ENCODE measurements at places on chromosomes 12 and 14. TPM values are rescaled to one million over a fixed set of nuclear protein-coding genes. Genes with fewer than 3 reads are reported as not detected.

GRCh38 chr12:69298133-69298532, 50.0 kb upstream of the LYZ start:
- no peak for DNase-seq

GRCh38 chr12:95474660-95474958, 657 bp downstream of the METAP2 start:
- DNase-seq, result peak; percentile 7

- DNase-seq, result peak; percentile 18
Observed at GRCh38 chr14:75283833-75284563, 5.4 kb downstream of the FOS start.

The B4GALNT3 gene
- 1.8 TPM for total RNA-seq

The NXPH4 gene
- 0.54 TPM for total RNA-seq

The TMEM106C gene
- 305 TPM for total RNA-seq

- no peak for DNase-seq
Observed at GRCh38 chr12:118188690-118189371, 52.9 kb downstream of the PEBP1 start.

DNA sequence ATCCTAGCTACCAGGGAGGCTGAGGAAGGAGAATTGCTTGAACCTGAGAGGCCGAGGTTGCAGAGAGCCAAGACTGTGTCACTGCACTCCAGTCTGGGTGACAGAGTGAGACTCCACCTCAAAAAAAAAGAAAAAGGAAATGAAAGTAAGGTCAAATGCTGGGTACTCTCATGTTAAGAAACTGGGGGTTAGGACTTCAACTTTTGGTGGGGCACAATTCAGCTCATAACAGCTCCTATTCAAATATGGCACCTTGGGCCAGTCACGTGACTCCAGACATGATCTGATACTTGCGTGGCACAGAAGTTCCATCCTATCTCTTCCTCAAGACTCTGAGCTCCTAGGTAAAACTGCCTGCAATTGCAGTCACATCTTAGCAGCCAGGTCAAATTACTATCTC, 142.7 kb downstream of the EGLN3 start:
- DNase-seq, result no peak

The CABP1 gene
- total RNA-seq, result not detected

The CMAS gene
- 47.7 TPM for total RNA-seq

DNA sequence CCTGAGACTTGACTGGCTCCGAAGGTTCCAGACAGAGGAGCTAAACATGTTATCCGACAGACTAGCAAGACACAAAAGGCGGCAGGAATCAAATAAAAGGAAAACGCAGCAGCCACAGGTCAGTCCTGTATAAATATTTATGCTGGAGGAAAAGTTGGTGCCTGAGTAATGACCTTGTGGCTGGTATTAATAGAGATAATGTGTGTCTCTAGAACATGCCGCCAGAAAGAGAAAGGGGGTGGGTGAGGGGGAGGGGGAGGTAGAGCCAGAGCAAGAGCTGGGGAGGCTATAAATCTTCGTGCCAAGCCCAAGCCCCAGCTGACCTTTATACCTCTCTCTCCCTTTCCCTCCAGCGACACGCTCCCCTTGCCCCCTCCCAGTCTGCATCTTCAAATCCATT, 590.4 kb downstream of the MED13L start:
- no peak for DNase-seq

DNA sequence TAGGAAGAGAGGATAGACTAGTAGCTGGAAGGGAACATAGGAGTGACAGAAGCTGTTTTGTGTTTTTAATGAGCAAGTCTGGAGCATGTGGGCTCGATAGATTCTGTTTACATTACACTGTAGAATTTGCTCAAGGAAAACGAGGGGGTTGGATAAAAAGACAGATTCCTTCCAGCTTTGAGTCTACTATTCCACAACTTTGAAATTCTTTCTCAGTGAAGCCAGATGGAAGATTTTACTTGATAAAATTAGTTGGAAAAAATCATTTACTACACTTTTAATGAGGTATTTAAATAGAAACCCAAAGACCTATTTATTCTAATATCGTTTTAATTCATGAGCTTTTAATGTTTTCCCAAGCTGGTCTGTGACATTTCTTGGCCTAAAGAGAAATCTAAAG, 19.5 kb upstream of the EPS8 start:
- no peak for DNase-seq

DNA sequence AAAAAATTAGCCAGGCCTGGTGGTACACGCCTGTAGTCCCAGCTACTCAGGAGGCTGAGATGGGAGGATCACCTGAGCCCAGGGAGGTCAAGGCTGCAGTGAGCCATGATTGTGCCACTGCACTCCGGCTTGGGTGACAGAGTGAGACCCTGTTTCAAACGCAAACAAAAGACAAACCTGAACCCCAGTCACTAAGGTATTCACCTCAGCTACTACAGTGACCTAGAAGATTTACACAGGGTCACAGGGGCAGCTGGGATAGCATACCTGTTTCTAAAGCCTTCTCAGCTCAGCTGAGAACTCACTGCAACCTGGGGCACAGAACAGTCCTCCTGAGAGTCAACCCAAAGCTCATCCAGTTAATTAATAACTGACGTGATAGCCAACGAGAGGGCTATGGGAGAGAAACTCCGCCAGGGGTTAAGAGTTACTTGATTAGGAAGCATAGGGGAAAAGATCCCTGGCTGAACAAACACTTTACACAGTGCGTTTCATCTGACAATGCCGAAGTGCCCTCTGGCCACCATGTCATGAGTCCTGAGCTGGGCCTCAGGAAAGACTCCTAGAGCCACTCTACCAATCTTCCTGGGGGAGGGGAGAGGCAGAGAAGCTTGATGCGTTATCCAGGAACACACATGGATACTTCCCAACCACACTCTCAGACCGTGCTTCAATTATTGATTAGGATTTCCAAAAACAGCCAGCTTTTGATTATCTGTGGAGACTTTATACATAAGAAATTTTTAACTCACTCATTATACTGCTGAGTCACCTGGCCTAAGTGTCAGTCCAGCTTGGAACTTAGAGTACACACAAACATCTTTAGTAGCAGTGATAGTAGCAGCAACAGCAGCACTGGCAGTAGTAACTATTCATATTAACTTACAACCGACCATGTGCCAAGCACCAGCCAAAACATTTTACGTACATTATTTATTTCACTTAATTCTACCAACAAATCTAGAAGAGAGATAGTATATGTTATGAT, 48.2 kb downstream of the FOXN3 start:
- DNase-seq, result no peak

- DNase-seq, result no peak
Observed at GRCh38 chr12:80040075-80040738, 59.1 kb upstream of the OTOGL start.

The PELI2 gene
- 2.0 TPM for total RNA-seq

GRCh38 chr12:96250119-96250685, 56.0 kb downstream of the ELK3 start:
- no peak for DNase-seq

- DNase-seq, result no peak
Observed at GRCh38 chr12:124026755-124027745, 54.0 kb downstream of the ZNF664 start.

GRCh38 chr12:119786539-119786938, 90.6 kb downstream of the CIT start:
- DNase-seq, result no peak

DNA sequence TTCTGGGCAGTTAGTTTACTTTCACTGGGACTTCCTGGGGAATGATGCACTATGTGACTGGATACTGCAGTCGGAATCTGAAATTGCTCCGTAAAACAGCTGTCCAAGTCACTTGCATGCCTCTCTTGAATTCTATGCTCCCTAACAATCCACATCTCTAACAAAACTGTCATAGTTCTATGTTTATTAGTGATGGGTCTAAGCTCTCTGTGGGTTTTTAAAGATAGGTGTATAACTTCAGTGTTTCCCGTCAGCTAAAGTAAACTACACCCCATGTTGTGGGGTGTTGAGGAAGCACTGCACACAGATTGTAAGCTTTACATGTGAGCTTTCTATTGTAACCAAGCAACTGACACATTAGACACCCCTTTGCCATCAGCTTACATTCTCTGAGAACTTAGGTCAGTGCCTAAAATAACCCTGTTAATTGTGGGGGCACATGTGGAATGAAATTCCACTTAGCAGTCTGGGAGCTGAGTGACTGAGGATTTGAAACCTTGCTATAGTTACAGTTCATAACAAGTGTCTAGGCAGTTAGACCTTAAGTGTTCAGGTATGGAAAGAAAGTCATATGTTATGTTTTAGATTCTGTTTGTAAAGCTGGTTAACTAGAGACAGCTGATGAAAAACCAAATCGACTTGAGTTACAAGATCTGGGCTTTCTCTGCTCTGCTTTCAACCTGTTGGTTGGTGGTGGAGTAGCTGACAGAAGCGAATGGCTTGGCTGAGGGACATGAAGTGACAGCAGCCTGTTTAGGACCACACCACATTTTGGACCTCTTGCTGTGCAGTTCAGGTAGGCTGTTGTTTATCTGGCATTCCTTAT, 165.7 kb downstream of the AKAP6 start:
- no peak for DNase-seq

GRCh38 chr12:46702581-46703344, 123.0 kb downstream of the SLC38A4 start:
- no peak for DNase-seq

The TC2N gene
- 42.8 TPM for total RNA-seq

The SYT10 gene
- not detected for total RNA-seq

DNA sequence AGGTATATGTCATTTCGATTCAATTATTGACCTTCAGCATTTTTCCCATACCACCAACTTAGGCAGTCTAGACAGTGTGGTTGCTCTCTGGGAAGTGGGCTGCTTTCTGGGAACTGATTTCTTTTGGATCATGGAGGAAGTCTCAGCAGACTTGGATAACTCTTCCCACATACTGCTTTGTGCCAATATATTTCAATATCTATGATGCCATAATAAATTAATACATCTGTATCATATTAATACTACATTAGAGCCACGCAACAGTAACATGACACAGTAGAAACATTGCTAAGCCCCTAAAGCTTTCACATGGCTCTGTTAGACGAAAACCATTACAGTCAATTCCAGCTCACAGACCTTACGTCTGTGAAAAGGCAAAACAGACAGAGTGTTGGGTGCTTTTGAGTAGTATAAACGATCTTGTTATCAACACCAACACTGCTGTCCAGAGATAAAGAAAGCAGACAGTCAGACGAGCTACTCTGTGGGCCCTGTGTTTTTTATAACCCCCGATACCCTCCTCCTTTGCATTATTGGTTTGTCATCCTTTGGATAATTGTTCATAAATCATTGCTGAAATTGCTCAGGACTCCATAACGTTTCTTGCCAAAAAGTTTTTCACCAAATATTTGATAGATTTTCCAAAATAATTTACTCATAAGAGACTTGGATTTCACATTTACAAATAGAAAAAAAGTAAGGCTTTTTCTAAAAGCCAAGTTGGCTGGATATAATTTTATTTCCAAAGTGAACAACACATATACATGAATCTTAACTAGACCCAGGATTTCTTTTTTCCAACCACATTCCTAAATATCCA, 439.7 kb downstream of the ADAMTS20 start:
- DNase-seq, result no peak

DNA sequence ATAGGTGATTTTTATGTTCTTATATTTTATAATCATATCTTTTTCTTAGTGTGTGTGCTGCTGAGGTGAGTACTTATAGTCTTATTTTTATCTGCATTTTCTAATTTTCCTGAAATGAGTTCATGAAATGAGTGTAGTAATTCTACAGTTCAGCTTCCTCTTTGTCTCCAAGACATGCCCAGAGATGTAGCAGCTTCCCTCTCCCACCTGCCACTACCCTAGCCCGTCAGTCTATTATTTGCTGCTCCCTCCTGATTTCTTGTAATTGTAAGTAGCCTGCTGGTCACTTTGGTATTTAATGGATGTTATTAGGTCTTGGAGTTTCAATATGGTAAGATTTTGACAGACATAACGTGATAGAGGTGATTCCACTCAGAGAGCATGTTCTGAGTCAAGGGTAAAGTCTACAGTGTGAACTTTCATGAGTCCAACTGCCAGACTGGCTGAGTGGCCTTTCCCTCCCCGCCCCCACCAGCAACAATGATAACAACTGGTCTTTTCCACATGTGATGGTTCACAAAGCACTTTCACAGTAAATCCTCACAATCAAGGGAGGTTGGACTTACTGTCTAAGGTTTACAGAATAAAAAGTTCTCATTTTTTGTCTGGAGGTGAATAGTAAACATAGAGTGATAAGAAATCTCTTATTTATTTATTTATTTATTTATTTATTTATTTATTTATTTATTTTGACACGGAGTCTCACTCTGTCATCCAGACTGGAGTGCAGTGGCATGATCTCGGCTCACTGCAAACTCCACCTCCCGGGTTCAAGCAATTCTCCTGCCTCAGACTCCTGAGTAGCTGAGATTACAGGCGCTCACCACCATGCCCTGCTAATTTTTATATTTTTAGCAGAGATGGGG, 4.2 kb upstream of the RIPK3 start:
- no peak for DNase-seq

- DNase-seq, result no peak
Observed at GRCh38 chr12:12467688-12468261, 94.9 kb downstream of the DUSP16 start.

GRCh38 chr12:46675736-46676135, 150.1 kb downstream of the SLC38A4 start:
- no peak for DNase-seq

- DNase-seq, result no peak
Observed at GRCh38 chr12:116136340-116136739, 141.2 kb downstream of the MED13L start.

The UBC gene
- total RNA-seq, result 863 TPM

- DNase-seq, result peak; percentile 10
Observed at GRCh38 chr12:69284131-69284530, 44.8 kb downstream of the CPSF6 start.

- no peak for DNase-seq
Observed at GRCh38 chr12:56723889-56724700, 1.0 kb downstream of the NACA start.

DNA sequence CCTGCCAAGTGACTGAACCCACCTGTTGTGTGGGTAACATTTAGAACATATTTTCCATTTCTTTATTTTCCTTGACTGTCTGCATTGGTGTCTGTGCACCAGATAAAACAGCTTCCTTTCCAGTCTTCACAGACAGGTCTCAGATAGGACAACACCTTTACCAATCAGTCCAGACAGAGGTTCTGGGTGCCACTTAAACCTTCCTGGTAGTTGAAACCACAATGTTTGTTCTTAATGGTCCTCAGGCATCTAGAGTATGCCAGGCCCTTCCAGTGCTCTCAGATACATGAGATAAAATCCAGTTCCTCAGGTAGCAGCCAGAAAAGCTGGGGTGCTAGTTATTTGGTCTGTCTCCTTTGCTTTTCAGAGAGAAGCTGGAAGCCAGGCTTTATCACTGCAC, 7.0 kb upstream of the CLEC2D start:
- no peak for DNase-seq

The HHIPL1 gene
- 0.32 TPM for total RNA-seq

GRCh38 chr12:83893101-83893500, 1019.5 kb downstream of the SLC6A15 start:
- DNase-seq, result no peak

- DNase-seq, result no peak
Observed at GRCh38 chr14:45361727-45362126, 108.7 kb upstream of the MIS18BP1 start.

The SOX5 gene
- 1.1 TPM for total RNA-seq

GRCh38 chr14:50471838-50472465, 60.4 kb downstream of the MAP4K5 start:
- DNase-seq, result no peak

Data from activated naive CD4-positive, alpha-beta T cell treated with anti-CD3 and anti-CD28 coated beads, Interleukin-2, amount 50 U/mL, for 72 hours (primary cell).